Aorta (tissue), 5 donors: ENCODE measurements at places on chromosomes 7 and 10.

DNA sequence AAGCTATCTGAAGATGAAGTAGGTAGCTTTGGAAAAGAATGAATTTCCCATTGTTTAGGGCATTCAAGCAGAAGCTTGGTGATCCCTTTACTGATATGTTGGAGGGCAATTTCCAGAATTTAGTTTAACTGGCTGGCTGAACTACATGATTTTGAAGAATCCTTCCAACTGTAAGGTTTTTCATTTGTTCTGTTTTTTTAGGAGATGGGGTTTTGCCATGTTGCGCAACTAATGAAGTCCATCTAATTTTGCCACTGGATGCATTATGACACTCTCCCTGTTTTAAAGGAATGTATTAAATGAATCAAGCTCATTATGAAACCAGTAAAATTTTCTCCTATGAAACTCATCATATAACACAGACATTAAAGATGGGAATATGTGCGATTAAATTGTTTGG, 6.1 kb upstream of the DDX50 start:
- no peak for DNase-seq

DNA sequence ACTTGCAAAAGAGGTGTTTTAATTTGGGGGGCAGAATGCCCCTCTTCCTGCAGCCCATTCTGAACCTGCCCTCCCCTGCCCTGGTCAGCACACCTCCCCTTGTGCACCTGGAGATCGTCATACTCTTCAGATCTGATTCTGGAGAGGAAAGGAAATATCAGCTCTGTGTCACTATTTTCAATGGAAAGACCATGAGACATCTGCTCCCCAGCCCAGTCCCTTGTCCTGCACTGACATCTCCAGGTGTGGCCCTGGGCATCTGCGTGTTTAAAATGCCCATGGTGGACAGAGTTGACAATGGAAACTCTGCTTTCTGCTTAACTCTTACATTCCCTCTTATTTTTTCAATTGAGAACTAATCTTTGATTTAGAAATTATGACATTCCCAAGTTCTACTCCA, 41.6 kb upstream of the RASGEF1A start:
- no peak for DNase-seq

- DNase-seq: no peak
Measured at GRCh38 chr7:2517678-2518507, 1.7 kb upstream of the LFNG start.

GRCh38 chr7:82714883-82715282, 271.3 kb upstream of the CACNA2D1 start:
- DNase-seq: no peak

DNA sequence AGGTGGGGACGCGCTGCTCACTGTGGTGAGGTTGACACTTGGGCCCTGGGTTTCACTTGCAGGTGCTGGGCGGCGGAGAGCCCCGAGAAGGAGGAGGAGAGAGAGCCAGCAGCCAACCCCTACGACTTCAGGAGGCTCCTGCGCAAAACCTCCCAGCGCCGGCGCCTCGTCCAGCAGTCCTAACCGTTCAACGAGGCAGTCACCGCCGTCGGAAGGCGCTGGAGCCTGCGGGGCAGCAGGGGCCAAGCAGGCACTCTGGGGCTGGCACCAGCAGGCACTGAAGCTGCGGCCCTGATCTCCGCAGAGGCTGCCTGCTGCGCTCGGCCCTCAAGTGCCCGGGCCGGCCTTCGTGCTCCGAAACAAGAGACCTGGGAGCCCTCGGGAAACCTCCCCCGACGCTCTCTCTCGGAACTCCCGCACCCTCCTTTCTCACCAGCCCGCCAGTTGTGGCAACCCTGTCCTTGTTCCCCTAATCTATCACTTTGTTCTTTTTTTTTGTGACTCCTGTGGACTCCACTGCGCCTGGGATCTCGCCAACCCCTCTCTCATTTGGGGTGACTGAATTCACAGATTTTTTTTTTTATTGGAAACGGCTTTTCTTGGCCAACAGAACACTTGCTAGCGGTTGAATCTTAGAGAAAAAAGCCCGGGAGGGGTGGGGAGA, 4.7 kb upstream of the GAD2 start:
- no peak for DNase-seq

DNA sequence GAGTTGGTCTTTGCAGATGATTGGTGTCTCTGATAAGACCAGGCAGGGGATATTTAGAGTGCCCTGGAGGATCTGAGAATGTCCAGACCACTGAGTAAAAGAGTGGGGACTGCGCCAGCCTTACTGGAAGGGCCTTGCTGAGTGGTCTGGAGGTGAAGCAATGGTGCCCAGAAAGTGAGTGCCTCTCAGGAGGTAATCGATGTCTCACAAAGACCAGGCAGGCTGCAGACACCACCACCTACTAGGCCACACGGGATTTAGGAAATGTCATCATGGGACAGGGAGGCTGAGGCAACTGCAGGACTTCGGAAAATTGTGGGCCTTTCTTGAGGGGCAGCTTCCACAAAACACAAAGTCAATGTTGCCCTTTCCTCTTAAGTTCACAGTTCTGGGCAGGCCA, 57.2 kb upstream of the STEAP1B start:
- DNase-seq: no peak

DNA sequence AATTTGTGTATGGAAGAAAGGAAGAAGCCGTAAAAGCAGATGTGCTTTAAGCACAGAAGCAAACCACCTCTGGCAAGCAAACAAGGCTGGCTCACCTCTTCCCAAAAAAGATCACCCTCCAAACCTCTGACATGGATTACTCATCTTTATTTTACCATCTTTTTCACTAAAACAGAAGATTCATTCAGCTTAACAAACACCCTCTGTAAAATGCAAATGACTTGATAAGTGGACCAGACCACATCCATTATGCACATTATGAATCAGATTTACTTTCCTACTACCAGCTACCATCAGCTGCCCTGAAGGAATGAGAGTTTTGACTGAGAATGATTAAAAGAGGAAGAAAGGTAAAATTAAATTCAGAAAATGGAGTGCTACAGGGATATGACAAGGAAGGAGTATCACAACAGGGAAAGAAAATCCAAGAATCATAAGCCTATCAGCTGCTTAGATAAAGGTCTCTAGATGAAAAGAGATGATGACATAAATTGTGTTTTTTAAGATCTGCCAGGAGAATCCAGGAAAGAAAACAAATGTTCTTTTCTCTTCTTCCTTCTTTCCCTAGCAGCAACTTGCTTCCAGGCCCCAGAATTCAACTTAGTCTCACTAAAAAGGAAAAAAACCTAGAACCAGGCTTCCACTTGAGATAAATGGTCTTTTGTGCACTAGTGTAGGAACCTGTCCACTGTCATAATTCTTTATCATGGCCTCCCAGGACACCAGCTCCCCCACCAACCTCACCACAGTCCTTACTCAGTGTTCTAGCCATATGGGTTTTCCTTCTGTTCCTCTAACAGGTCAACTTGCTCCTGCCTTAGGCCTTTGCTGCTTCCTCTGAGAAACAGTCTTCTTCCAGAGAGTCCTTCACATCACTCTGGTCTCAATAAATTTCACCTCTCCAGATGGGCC, 47.4 kb downstream of the JAZF1 start:
- DNase-seq: no peak
